ENCODE measurements at places on chromosomes 1 and 21.

DNA sequence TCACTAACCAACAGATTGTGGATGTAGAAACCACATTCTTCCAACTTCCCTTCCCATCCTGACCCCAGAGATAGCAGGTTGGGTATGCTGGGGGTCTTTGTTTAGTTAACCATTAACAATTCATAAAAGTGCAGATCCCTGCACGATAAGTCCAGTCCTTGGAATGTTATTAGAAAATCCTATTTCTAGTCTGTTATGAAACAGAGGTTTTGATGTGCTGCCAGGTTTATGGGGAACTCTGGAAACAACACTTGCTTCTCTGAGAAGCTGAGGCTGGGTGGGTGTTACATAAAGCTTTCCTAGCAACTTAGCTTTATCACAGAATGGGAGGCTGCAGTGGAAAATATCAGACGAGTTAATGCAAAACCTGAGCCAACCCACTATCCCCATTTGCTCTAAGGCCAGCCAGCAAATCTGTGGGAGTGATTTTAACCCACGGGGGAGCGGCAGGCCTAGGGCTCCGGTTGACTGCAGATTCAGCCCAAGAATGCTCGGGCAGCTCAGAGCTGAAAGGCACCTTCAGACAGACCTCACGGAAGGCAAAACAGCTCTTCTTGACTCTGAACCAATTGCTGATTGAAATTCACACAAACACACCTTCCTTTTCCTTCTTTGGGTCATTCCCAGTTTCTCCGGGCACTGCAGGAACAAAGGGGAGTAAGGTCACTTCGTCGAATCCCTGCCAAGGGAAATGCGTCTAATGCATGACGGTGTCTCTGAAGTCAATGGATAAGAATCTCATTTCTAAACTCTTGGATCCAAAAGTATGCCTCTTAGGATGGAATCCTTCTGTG lies 111.7 kb upstream of the IRF2BP2 start:
- DNase-seq, result no peak

- no peak for DNase-seq
Measured at GRCh38 chr1:100597061-100597741, 59.3 kb downstream of the GPR88 start.

GRCh38 chr1:170939476-170939875 lies 4.1 kb downstream of the MROH9 start:
- DNase-seq, result no peak

DNA sequence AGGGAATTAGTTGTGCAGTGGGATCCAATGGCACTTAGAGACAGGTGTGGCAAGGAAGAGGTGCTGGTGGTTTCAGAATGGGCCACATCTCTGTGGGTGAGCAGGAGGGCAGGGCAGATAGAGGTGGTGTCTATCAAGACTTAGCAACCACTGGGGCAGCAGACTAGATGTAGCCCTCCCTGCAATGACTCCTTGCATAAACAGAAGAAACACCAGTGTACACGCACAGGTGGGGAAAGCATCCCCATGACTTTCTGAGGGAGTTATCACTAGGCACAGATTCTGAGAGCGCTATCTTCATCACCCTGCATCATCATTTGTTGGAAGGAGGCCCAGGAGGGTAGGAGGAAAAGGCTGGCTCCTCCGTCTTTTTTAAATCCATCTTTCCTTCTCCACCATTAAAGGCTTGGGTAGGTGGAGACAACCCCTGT lies 58.4 kb downstream of the PLXNA2 start:
- no peak for DNase-seq

DNA sequence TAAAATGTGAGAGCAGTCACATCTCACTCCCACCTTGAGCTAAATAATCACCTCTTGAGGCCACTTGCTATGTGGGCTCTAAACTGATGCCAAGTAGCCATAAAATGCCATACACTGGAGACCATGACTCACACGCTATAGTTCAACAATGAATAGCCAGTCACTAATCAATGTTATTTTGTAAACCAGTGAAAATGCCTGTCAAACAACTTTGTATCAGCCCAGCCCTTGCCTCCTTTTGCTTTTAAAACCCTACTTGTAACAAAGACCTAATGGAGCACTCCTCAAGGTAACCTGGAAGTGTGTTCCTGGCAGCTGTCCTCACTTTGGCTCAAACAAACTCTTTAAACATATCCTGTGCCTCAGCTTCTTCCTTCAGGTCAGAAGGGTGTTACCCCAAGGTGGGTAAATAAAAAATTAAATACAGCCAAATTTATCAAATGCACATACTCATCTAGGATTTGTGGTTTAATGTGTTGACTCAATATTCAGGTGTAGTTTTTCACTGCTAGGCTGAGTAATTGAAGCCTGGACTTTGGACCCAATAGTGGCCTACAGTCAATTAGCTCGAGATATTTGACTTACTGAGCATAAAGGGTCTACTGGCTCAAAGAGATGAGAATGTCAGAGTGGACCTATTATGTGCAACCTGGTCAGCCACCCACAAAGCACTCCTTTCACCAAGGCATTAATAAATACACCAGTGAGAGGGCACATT lies 154.3 kb downstream of the COQ8A start:
- peak; percentile 28 for DNase-seq

DNA sequence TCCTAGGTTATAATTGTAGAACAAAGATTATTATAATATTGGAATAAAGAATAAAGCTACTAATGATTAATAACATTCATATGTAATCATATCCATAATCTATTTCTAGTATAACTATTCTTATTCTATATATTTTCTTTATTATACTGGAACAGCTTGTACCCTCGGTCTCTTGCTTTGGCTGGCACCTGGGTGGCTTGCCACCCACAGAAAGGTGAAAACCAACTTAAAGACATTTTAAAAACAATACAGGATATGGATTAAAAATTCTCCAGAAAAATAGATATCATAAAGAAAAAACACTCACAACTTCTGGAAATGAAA lies 80.0 kb upstream of the PRRC2C start:
- no peak for DNase-seq

DNA sequence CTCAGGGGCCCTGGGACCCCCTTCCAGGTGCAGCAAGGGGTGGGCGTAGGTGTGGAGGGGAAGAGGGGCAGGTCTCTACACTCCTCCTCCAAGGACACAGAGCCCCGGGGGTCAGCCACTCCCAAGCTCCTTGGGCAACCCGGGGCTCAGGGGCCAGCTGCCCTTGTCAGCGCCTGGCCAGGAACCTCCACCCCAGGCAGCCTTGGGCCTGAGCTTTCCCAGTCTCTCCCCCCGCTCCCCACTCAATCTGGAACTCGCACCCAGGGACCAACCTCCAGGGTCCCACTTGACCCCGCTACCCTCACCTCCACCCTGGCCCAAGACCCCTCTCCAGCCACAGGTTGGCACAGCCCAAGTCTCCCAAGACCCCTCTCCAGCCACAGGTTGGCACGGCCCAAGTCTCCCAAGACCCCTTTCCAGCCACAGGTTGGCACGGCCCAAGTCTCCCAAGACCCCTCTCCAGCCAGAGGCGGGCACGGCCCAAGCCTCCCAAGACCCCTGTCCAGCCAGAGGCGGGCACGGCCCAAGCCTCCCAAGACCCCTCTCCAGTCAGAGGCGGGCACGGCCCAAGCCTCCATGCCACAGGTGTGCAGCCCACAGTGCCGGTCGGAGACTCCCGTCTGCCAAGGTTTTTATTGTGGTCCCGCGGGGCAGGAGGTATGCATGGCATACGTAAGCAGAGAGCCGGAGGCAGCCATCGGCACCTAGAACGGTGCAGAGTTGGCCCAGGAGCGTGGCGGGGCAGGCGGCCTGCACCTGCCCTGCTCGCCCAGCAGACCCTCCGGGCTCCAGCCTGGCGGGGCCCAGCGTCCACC lies 3.0 kb downstream of the TNFRSF4 start:
- no peak for DNase-seq

- no peak for DNase-seq
Measured at GRCh38 chr1:51293898-51294515, 36.4 kb downstream of the TTC39A start.

GRCh38 chr21:15604413-15604812 lies 125.4 kb upstream of the USP25 start:
- no peak for DNase-seq

DNA sequence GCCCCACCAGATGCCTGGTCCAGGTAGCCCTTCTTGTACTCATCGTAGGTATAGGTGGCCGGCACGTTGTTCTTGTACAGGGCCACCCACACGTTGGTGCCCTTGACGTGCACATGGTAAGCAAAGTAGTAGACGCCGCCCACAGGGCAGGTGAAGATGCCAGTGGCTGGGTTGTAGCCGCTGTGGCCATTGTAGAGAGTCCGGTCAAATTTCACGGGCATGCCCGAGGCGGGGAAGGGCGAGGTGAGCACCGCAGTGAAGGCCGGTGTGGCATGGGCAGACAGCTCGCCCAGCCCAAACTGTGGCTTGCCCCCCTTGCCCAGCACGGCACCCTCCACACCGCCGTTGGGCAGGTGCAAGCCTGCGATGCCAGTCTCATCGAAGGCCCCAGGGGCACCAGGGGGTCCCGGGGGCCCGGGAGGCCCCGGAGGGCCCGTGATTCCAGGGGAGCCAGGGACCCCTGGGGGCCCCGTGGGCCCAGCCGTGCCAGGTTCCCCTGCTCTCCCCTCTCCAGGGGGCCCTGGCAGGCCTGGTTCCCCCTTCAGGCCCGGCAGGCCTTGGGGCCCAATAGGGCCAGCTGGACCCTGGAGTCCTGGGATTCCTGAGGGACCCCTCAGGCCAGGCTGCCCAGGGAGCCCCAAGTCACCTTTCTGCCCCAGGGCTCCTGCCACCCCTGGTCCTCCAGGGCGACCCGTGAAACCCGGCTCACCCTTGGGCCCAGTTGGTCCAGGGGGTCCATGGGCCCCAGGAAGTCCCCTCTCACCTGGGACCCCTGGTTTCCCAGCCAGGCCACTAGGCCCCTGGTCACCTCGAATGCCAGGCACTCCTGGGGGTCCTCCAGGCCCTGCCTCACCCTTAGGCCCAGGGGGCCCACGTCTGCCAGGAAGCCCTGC lies 9.2 kb downstream of the ADPRS start:
- no peak for DNase-seq

DNA sequence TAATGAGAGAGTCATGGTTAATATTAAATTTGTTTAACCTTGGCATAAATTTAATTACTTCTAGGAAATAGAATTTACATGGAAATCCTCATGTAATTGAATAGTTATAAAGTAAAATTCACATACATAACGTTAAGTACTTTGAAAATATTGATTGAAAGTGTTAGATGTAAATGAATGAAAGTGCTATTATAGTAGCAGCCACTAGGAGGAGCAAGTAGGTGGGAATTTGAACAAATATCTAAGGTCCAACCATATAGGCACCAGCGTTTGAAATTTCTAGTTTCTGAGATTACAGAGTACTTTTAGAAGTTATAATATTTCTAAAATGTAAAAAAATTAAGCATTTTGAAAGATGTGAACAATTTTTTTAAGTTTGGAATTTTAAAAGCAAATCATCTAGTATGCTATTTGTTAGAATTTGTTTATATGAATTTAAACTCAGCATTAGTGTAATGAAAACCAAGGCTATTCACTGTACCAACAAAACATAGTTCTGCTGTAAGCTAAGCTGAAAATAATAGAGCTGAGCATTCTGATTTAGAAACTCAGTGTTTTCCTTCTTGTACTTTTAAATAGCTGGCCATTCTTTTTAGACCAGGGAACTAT lies 3.3 kb downstream of the B3GALT2 start:
- DNase-seq, result peak; percentile 51

DNA sequence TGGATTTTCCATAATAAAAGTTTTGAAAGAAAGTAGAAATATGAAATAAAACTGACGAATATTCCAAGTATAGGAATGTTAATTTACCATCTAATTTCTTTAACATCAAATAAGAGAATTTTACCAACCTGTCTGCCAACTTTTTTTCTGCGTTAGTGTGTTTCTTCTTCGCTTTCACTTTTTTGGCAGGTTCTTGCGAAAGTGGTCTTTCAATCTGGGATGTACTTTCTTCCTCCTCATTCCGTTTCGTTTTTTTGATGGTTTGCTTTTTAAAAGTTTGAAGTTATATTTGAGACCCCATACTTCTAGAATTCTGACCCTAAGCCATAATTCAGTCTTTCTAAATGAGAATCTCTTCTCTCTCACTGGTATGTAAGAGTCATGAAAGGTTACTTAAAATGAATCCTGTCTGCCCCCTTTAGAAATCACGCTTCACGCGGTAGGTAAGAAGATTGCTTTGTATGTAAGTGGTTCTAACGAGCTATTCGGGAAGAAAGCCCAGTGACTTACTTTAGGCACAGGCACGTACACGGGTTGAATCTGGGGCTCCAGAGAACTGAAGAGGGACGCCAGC lies 580 bp downstream of the RBM34 start:
- peak; percentile 37 for DNase-seq

GRCh38 chr1:2232916-2233438 lies 4.9 kb downstream of the SKI start:
- no peak for DNase-seq

- DNase-seq, result no peak
Measured at GRCh38 chr1:164704954-164705353, 146.0 kb downstream of the PBX1 start.

DNA sequence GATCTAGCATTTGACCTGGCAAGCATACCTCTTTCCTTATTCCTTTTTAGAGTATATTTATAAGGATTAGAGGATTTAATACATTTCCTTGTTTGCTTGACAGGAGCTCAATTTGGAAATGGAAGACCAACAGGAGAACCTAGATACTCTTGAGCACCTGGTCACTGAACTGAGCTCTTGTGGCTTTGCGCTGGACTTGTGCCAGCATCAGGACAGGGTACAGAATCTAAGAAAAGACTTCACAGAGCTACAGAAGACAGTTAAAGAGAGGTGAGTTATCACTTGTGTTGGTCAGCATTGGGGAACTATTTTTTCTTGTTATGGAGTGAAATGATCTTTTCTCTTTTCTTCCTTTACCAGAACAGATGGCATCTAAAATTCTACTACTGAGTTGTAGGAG lies 123.4 kb upstream of the BMP8A start:
- no peak for DNase-seq

DNA sequence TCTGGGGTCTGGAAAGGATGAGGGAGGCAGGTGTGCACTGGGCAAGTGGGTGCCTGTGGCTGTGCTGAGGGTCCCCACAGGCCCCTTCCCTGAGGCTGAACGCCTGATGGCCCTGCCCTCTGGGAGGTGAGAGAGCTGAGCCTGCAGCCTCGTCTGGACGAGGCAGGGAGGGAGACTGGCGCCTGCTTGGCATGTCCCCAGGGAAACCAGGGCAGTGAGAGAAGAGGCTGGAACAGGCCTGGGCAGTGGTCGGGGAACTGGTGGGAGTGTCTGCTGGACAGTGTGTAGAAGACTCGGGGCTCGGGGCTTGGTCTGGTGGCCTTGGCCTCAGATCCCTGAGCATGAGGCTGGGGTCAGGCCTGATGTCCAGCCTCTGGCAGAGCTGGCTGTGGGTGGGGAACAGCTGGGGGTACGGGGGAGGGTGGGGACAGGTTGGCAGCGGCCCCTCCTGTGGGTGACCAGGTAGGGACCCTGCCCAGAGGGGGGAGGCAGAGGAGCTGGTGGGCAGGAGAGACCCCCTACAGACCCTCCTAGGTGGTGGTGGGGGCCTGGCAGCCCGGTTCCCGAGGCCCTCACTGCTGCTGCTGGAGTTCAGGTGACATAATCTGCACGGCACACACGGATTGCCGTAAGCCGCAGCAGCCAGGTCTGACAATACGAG lies 30.8 kb upstream of the PLCH2 start:
- no peak for DNase-seq

DNA sequence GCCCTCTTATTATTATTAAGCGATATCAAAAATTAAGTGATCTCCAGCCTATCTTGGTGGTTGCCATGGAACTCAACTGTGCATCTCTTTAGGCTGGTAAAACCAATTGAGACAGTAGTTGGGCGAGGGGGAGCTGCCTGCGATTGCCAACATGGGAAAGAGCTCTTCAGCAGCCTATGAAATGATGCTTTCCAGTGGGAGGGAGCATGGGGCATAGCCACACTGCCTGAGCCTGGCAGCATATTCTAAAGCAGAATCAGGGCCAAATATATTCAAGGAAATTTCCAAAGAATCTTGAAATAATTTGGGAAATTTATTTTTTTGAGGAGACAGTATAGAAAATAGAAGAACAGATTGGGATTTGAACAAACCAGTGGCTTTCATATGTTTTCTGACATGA lies 126.9 kb upstream of the DNAH14 start:
- DNase-seq, result no peak

Data from HCT116 (cell line).